Hematopoietic multipotent progenitor cell treated with erythropoietin and hydrocortisone succinate and interleukin-3 and kit ligand, for 17 days (in vitro differentiated cells): ENCODE measurements at places on chromosomes 2 and 18.
A peak's percentile ranks its signal among the peaks of the same experiment; 100 is the strongest.

DNA sequence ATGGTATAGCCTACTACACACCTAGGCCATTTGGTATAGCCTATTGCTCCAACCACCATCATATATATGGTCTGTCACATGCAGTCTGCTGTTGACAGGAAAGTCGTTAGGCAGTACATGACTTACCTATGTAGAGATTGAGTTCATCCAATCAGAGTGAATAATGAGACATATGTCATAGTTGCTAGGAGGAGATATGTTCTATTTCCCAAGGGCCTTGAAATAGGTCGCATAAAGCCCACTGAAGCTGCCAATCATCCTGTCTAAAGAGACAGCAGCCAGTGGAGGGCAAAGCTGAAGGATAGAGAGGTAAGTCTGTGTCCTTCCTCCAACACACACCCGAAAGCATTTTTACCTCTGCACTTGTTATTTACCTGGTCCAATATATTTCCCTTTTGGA is 263.4 kb downstream of the PTPRM start:
- no peak for DNase-seq

DNA sequence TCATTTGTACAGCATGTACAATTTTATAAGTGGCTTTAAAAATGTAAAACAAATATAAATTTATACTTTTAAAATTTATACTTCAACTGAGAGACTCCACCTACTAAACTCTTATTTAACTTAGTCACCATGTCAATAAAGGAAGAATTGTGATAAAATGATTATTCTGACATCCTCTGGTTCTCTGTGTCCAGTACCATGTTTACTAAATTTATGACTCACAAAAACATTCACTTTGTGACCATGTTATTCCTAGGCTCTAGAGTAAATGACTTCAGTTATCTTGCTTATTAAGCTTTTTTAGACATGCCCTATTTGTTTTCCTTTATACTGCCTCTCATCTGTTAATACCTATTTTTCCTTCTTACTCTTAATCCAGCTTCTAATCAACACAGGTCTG is 959.6 kb upstream of the SLC39A10 start:
- no peak for DNase-seq

- no peak for DNase-seq
Measured at GRCh38 chr2:100844514-100844913, 24.6 kb downstream of the NPAS2 start.

DNA sequence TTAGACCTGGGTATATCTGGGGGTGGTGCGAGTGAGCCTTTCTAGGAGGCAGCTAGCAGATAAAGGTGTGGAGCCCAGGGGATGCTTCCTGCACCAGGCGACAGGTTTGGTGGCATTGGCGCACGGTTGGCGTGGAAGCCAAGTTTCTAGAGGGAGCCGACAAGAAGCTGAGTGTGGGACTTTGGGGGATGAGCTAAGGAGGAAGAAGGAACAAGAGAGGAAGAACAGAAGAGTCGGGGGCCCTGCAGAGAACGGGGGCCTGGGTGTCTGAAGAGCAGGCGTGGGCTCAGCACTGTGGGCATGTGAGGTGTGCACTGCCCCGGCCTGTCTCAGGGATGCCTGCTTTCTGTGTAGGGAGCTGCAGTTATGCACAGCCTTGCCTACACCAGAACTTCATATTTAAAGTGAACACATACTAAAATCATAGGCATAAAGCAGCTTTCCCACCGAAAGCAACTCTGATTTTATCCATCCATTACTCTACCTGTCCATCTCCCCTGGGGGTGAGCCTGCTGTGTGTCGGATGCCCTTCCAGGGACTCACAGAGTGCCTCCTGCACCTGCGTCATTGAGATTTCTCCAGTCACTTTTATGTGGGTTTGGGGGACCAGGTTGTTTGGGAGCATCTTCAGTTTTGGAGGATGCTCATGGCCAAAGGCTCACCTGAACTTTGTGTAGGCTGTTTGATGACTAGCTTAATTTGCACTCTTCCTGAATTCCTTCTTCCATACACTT is 149.7 kb downstream of the LDLRAD4 start:
- DNase-seq: no peak

GRCh38 chr18:52700816-52701215 is 360.8 kb downstream of the DCC start:
- DNase-seq: no peak

DNA sequence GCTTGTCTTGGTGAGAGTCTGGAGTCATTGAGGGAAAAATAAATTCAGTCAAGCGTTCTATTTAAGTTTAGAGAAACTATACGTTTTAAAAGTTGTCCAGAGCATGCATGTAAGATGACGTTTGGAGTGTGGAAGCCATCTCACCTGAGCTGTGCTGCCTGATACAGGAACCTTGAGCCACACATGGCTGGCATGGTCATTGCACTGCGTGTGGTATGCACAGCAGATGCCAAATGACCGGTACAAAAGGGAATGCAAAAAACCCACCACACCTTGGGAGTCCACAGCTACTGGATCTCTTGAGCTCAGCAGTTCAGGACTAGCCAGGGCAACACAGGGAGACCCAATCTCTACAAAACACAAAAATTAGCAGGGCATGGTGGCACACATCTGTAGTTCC is 4.3 kb downstream of the MZT2B start:
- no peak for DNase-seq

- no peak for DNase-seq
Measured at GRCh38 chr18:21164548-21165095, 53.0 kb upstream of the ROCK1 start.

GRCh38 chr18:47756364-47757016 is 174.0 kb downstream of the SMAD2 start:
- DNase-seq: peak; percentile 56

GRCh38 chr2:123993728-123994323 is 31.3 kb upstream of the CNTNAP5 start:
- no peak for DNase-seq

GRCh38 chr2:239522002-239522739 is 121.4 kb upstream of the HDAC4 start:
- DNase-seq: peak; percentile 13

- peak; percentile 49 for DNase-seq
Measured at GRCh38 chr2:33477473-33478468, 1.3 kb downstream of the RASGRP3 start.

DNA sequence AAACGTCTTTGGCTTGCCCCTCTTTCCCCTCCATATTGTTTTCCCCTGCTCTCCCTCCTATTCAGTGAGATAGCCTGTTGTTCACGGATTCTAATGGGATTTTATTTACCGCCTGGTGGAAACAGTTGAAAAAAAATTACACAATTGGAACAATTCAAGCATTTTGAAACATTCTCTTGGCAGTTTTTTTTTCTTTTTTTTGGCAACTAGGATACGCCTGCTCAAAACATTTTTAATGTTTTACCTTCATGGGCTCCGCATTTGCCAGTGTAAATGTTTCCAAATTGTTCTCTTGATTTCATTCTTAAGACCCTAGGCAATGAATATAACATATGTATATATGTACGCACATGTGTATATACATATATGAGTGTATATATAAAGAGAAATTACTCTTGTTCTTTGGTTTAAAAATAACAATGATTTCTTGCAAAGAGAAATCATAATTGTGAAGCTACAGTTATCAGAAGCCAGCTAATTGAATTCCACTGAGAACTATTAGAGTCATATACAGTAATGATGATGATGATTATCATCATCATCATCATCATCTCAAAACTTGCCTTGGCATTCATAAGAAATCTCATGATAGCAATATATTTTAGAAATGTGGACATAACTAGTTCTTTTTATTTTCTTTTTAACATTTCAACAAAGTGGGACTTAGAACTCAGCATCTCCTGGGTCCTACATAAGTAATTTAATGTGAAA is 146.7 kb downstream of the LTBP1 start:
- no peak for DNase-seq

DNA sequence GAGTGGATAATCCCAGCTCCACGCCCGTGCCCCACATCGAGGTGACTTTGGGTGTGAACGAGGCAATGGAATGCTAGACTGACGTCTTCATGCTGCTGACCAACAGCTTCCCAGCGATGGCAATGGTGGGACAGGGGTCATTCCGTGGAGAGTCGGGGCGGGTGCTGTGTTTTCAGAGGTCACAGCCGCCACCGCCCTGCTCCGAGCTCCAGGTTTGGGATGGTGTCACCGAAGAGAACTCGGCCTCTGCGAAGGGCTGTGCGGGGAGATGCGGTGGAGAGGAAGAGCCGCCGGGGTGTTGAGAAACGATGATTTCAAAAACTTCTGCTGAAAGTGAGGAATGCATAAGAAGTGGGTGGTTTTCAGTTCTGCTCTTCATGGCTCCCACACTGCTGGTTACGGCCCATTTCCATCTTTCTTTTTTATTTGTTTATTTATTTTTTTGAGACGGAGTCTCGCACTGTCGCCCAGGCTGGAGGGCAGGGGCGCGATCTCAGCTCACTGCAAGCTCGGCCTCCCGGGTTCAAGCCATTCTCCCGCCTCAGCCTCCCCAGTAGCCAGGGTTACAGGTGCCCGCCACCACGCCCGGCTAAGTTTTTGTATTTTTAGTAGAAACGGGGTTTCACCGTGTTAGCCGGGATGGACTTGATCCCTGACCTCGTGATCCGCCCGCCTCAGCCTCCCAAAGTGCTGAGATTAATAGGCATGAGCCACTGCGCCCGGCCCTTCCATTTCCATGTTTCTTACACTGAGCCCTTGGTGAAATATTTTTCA is 142.6 kb downstream of the RTP5 start:
- DNase-seq: no peak

GRCh38 chr2:14634489-14635390 is 2.2 kb downstream of the LRATD1 start:
- DNase-seq: no peak

- DNase-seq: no peak
Measured at GRCh38 chr2:134479696-134480330, 225.9 kb downstream of the MGAT5 start.

- no peak for DNase-seq
Measured at GRCh38 chr2:46273225-46273863, 23.9 kb upstream of the EPAS1 start.

- DNase-seq: no peak
Measured at GRCh38 chr2:56117764-56118163, 66.0 kb upstream of the CCDC85A start.

GRCh38 chr2:110707386-110707965 is 24.9 kb upstream of the ACOXL start:
- no peak for DNase-seq

- no peak for DNase-seq
Measured at GRCh38 chr2:1759611-1759930, 15.3 kb upstream of the PXDN start.

DNA sequence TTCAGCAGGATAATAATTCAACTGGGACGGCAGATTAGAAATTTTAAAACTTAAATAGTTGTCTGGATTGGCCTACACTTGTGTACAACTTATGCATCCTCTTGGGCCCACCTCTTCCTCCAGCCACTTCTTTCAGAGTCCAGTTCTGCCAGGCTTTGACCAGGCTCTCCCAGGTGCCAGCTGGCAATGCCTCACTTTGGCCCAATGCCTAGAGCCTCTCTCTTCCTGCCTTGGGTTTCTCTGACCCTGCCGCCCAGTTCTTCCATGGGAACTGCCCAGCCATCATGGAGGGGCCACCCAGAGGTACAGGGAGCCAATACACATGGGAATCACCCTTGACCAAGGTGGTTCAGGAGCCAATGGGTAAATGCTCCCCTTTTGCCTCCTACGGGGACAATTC is 135.5 kb downstream of the IRS1 start:
- DNase-seq: no peak

GRCh38 chr2:182642328-182642727 is 73.7 kb upstream of the DNAJC10 start:
- no peak for DNase-seq

DNA sequence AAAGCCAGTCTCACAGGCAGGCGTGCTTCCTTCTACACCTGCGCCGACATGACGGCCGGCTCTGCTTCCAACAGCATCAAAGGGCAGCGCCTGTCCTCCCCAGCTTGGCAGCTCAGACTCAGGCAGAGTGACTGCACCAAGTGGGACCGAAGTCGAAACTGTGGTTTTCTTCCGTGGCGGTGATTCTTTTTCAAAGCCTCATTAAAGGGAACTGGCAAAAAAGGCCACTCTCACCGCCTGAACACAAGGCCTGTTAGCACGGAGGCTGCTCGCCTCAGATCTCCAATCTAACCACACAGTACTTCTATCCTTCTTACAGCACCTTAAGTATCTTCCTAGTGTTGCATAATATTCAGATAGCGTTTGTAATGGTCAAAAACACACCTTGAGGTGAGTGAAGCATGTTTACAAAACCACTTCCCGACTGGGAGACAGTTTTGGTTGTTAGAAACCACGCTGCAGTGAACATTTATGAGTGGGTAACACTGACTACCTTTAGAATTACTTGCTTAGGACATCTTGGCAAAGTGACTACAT is 236.4 kb downstream of the HDAC4 start:
- DNase-seq: no peak

DNA sequence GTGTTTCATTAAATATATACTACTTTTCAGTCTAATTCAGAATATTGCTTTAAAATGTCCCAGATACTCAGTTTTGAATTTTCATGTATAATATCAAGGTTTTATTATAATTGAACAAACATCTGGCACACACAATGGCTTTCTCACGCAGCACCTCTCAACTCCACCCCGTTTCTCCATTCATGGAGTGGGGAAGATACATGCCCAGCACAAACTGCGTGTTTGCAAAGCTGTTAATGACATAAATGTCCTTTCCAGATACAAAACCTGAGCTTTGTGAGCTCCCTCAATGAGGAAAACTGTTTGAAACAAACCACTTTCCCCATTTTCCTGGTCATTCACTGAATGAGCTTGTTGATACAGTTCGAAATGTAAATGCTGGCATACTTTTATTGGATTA is 150.3 kb upstream of the RASGRP3 start:
- no peak for DNase-seq

- no peak for DNase-seq
Measured at GRCh38 chr2:192146069-192147015, 48.4 kb downstream of the TMEFF2 start.

GRCh38 chr2:60297296-60298005 is 256.0 kb downstream of the BCL11A start:
- no peak for DNase-seq

DNA sequence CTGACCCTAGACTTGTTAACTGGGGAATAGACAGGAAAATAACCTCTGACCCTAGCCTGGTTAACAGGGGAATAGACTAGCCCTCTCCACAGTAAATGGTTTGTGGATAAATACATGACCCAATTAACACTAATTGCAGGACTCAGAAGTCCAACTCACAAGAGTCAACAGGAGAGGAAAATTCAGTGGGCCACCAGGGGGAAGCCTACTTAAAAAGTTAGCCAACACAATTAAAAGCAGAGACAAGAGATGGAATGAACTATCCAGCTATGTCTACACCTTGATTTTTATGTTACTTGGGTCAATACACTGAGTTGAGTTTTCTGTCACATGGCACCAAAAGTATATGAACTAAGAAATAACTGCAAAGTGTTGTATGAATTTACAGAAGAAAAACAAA is 158.8 kb upstream of the SLC39A10 start:
- peak; percentile 30 for DNase-seq

- DNase-seq: no peak
Measured at GRCh38 chr2:173101687-173102086, 26.0 kb downstream of the MAP3K20 start.

- DNase-seq: no peak
Measured at GRCh38 chr18:26840965-26841364, 24.5 kb downstream of the AQP4 start.

DNA sequence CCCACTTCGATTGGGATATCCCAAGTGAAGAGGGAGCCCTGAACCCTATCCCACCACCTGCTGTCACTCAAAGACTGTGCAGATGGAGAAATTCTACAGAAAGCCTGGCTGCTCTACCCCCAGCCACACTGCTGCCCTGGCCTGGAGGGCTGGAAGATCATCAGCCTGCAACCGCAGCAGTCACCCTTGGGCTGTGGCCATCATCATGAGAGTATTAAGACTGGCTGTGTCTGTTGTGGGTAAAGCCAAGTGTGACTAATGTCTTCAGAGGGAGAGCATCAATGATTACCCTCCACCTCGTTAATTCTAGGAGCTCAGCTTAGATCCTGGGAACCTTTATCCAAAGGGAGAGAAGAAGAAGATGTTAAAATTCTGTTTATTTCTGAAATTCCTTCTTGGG is 221.5 kb downstream of the TFCP2L1 start:
- no peak for DNase-seq
